ENCODE measurements at places on chromosomes 7 and 10.

- no peak for DNase-seq
These were observed 96.4 kb downstream of the SLIT1 start for GRCh38 chr10:97089209-97089870.

DNA sequence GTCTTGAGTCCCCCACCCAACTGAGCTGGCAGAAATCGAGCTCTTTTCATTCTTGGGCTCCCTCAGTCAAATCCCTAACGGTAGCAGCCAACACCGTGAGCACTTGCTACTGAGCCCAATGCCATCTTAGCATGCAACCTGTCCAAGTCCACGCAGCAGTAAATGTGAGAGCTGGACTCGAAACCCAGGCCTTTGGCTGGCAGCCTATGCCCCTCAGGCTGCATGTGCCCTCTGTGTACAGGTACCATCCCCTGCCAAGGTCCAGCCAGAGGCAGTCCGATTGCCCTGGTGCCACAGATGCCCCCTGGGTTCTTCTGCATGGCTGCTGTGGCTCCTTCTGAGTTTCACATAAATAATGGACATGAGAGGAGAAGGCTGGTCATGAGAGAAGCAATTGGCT lies 1.2 kb upstream of the TMEM273 start:
- DNase-seq: no peak

DNA sequence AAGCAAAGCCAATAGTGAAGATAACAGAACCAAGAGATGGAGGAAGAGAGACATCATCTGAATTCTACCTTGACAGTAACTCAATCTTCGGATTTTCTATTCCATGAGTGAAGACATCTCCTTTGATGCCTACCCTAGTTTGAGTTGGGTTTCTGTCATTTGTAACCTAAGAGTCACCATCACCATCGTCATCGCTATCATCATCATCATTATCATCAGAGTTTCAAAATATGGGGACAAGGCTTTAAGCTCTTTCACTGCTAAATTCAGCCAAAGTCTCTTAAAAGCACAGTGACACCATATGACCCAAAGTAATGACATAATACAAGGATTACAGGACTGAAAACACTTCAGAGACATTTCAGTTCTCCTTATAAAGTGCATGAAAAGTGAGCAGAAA lies 57.2 kb downstream of the NEBL start:
- DNase-seq: no peak

- no peak for DNase-seq
These were observed 86.4 kb upstream of the SEMA3C start for GRCh38 chr7:81005254-81005653.

DNA sequence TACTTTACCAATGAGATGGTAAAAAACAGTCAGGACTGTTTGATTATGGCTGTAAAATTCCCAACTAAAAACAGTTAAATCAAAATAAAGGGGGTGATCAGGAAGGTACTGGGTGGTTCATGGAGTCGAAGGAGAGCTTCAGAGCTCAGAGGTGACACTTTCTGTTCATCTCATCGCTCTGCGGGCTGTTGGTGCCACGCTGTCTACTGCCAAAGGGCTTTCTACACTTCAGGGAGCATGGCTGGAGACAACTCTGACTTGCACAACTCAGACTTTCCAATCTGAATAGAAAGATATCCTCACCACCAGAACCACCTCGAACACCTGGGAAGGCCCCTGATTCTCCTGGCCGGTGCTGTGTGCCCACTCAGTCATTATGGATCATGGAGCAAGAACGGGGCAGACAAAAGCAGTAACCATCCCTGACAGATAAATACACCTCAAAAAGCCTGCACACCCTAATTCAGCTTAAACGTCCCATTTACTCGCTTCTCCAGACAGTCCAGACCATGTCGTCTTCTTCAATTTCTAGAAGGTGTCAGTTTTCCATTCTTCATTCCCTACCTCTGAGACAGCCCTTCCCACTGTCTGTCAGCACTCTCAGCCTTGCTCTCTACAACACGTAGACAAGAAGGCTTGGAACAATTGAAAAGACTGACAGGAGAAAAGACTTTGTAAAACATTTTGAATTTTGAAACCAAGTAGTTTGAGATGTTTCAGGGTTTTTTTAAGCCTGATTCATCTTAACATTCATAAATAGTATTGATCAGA lies 348.7 kb upstream of the NFE2L3 start:
- DNase-seq: peak; percentile 69

DNA sequence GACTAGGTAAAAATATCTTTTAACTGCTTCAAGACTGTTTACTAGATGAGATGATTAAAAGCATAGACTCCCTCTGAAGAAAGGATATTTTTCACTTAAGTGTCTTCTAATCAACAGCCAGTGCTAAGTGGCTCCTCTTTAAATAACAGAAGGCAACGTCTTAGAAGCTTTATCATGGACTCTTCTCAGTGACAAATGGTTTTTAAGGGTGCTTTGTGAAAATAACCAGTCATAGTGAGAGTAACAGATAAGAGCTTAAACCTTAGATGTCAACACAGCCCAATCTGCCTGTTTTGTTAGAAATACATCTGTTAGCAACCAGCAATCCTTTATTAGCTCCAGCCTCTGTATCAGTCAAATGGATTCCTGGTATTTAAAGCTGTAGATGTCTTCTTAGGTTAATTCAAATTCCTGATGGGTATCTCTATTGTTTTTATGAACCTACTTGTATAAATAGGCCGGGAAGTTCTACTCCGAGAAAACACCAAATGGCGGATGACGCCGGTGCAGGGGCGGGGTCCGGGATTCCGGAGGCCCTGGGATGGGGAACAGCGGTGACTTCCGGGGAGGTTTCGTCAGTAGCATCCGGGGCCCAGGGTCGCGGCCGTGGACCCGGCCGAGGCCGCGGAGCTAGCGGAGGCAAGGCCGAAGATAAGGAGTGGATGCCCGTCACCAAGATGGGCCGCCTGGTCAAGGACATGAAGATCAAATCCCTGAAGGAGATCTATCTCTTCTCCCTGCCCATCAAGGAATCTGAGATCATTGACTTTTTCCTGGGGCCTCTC lies 285.4 kb downstream of the GPR37 start:
- no peak for DNase-seq
